ENCODE measurements at places on chromosomes 3 and 15. TPM values are rescaled to one million over a fixed set of nuclear protein-coding genes. Genes with fewer than 3 reads are reported as not detected.

Gene DNASE1L3
- 3.7 TPM for total RNA-seq

Gene GABRR3
- total RNA-seq, result not detected

Gene UBL7
- total RNA-seq, result 81.3 TPM

Gene PRTG
- total RNA-seq, result not detected

Gene NR2F2
- total RNA-seq, result 10.1 TPM

Gene CSPG4
- 2.2 TPM for total RNA-seq

Gene ZDHHC19
- not detected for total RNA-seq

Gene GOLGA8J
- not detected for total RNA-seq

Gene AHSG
- total RNA-seq, result 1.2 TPM

Gene OXTR
- 5.0 TPM for total RNA-seq

Gene ZNF197
- 10.2 TPM for total RNA-seq

Gene GOLGA6A
- total RNA-seq, result not detected

Gene RLBP1
- total RNA-seq, result not detected

Gene GPR62
- not detected for total RNA-seq

Gene CLRN1
- total RNA-seq, result not detected

Gene SCN11A
- total RNA-seq, result not detected
